ENCODE measurements at places on chromosomes 6 and 20.

GRCh38 chr20:44533928-44534327, 12.1 kb upstream of the SERINC3 start:
- DNase-seq, result no peak

- DNase-seq, result no peak
Measured at GRCh38 chr6:68777956-68778355, 142.9 kb downstream of the ADGRB3 start.

DNA sequence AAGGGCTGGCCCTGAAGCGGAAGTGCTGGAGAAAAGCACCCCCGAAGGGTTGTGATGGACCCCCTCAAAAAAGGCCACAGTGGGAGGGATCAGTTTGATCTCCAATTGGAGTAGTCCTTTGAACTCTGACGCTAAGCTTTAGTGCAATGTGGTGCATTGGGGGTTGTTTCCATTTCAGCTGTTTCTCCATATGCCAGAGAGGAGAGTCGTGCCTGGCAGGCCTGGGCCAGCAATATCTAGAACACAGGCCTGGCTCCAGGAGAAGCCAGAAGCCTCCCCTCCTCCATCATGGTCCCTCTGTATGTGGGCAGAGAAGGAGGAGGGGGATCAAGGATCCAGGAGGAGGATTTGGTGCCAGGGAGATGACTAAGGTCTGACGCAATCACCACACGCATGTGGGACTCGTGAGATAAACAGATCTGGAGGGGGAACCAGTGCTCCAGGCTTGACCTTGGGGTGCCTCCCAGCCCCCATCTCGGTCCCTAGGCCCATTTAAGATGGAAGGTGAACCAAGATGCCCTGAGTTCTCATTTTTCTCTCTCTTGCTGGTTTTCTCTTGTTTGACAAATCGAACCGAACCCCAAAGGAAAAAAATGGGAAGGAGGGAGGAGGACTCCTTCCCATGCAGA, 517.4 kb upstream of the JARID2 start:
- DNase-seq, result no peak

DNA sequence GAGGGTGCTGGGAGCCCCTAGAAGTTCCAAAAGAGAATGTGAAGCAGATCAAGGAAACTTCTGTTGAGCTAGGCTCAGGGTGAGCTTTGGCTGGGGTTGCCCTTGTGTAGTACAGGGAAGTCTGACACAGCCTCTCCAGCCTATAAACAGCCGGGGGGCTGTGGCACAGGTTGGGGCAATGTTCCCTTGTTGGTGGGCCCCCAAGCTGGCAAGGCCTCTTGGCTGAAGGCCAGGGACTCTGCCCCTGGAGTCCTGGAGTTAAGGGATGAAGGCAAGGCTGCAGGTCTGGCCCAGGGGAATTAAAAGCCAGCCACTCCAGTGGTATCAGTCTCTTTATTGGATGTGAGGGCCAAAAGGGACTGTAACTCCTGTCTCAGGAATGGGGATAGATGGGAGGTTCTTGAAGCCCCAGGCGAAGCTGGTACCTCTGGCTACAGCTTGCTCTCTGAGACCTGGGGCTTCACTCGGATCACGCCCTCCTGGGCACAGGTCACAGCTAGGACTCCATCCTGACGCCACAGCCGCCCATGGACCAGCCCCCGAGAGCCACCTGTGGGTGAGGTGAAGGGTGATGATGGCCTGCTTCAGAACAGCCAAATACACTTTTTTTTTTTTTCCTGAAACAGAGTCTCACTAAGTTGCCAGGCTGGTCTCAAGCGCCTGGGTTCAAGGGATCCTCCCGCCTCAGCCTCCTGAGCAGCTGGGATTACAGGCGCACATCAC, 8.0 kb downstream of the SNX21 start:
- DNase-seq, result no peak

- DNase-seq, result no peak
Measured at GRCh38 chr6:23280437-23280836, 711.1 kb downstream of the HDGFL1 start.

- DNase-seq, result no peak
Measured at GRCh38 chr20:33132513-33133372, 35.2 kb upstream of the BPIFA2 start.

DNA sequence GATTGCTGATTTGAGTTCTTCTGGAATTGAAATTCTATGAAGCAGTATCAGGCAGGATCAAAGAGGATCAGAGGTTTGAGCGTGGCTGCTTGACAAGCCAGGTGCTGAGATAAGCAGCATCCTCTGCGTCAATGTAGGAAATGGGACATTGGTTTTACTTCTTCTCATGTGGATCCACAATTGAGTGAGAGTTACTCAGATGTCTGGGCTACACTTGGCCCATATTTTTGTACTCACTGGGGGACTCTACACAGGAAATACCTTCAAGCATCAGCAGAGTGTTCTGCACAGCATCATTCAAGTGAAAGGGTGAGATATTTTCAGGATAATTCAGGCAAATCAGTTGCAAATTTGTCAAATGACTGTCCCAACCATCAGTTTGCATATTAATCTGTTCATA, 613.9 kb upstream of the ARID1B start:
- no peak for DNase-seq

- DNase-seq, result no peak
Measured at GRCh38 chr6:14200047-14200446, 82.5 kb downstream of the CD83 start.

DNA sequence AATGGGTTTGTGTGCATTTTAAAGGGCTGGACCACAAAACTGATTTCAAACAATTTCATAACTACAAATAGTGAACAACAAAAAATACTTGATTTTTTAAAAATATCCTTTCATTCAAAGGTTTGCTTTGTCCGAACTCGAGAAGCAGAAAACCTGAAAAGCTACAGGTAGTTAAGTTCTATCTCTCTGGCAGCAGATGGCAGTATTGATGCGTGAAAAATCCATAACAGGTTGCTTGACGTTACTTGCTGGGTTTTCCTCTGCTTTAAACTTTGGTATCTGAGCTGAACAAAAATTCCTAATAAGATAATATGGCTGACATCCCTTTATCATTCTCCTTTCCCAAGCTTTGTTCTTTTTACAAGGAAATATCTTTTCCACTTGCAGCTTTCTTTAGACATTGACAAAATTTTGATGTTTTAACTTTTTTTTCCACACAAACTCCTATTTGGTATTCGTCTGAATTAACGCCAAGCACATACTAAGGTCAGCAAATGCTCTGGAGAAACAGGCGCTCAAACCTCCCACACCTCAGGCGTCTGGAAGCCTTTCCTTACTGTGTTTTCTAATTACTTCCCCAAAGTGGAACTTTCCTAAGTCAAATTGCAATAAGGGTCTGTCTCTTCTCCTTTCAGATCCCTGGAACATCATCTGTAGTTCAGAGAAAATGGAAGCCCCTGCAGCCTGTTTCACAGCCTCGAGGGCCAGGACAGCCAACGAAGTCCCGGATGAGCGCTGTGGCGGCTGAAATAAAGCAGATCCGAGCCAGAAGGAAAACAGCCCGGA, 50.3 kb upstream of the GFRAL start:
- no peak for DNase-seq

DNA sequence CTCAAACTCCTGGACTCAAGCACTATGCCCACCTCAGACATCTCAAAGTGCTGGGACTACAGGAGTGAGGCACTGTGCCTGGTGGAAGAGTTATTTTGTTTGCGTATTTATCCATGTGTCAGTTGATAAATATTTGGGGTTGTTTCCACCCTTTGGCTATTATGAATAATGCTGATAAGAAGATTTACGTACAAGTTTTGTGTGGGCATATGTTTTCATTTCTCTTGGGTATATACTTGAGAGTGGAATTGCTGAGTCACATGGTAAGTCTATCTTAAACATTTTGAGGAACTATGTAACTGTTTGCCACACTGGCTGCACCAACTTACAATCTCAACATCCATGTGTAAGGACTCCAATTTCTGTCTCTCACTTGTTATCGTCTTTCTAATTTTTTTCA, 200.3 kb downstream of the RNGTT start:
- DNase-seq, result no peak

DNA sequence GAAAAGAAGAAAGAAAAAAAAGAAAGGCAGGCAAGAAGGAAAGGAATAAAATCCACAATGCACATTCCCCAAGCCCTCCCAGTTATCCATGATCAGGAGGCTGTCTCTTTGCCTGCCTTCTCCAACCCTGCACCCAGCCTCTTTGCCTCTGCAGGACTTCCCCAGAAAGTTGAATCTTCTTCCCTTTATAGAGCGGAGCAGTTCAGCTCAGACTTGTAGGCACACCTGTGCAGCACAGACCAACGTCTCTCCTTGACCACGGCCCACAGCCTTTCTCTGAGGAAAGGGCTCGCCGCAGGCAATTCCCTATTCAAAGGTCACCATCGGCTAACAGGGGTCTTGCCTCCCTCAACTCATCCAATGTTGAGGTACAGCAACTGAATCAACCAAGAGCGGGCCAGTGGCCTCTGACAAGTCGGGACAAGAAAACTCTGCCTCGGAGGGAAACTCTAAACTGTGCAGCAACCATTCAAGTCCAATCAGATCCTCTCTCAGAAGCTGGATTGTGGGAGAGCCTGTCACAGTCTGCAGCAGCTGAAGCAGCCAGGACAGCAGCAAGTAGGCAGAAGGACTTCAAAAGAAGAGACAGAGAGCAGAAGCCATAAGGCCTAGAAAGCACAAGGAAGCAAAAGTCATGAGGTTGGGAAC, 529.2 kb upstream of the JARID2 start:
- no peak for DNase-seq

DNA sequence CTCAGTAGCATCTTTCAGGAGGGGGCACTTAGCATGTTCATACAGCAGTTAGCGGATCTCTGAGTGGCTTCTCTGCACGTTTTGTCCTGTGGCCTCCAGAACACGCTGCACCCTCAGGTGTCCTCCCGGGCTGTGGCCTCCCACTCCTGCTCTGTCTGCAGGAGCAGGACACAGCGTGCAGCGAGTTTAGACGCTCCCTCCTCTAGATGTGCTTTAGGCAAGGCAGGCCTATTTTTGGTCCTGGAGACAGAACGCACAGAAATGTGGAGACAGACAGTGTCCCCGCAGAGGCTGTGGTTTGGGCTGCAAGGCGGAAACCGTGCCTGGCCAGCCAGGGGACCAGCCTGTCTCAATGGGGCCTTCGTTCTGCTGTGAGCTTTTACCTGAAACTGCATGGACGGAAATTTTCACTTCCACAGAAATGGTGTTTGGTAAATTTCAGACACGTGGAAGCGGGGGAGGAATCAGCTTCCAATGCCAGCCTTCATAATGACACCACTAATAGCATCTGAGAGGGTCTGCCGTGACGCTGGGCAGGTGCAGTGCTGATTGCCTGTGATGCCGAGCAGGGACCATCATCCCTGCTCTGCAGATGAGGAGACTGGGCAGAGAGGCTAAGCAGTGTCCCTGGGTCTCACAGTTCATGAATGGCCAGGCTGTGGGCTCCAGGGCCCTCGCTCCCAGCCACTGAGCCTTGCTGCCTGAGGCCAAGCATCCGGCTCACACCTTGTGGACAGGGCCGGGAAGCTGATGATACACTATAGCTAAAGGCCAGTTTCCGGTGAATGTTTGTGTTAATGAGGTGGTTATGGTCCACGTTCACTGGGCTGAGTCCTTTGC, 120.9 kb downstream of the SYCP2 start:
- no peak for DNase-seq

DNA sequence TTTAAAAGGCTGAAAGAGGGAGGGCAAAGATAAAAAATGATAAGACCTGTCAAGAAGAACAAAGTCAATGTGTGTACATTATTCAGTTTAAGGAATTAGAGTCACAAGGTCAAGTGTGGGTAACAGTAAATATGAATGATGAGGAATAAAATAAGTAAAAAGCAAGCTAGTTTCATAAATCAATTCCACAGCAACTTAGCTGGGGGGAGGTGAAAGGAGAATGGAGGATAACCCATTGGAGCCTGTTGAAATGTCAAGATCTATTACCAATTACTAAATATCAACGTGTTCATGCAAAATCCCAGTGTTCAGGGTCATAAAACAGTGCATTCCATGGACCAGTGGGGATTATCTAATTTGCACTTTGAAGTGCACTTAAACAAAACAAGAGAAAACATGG, 242.9 kb downstream of the TBX18 start:
- DNase-seq, result no peak

DNA sequence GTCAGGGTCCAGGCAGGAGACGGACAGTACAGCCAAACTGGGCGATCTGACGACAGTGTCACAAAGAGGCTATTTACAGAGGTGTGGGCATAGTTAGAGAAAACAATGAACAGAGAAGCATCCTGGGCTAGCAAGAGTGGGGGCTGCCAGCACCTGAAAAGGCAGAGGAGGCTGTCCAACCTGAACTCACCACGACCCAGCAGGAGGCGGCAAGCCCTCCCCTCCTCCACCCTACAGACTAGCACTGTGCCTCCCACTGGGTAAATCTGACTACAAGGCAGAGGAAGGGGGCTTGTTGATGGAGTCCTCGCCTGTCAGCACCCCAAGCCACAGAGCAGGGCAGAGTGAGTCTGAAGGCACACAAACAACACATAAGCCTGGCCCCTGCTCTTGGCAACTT, 52.8 kb upstream of the CDYL start:
- no peak for DNase-seq

DNA sequence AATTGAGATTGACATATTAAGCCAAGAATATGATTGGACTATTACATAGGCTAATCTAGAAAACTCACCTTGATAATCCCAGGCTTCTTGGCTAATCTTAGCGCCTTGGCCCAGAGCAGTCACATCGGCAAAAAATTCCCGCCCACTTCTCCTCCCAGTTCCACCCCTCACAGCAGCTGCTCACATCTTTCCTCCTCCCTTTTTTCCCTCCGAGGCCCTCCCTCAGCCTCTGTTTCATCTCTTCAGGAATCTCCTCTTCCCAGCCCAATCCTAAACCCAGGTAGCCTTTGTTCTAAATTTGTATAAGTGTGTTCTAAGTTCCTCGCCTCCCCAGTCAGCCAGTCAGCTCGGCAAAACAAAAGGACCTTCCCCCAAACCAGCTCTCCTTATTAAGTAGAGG, 184.3 kb downstream of the PRKN start:
- DNase-seq, result no peak

DNA sequence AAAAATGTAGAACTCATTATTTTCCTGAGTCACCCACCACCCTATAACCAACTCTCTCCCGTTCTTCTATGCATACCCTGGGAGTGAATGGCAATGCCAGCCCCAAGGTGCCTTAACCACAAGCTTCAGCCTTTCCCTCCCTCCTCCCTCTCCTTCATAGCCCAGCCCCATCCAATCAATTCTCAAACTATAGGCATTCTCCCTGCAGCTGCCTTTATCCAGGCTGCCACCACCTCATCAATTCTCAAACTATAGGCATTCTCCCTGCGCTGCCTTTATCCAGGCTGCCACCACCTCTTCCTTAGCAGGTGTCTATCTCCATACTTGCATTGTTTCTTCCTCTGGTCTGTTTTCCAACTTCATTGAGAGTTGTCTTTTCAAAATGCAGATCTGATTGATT, 77.1 kb downstream of the PLEKHG1 start:
- no peak for DNase-seq

- DNase-seq, result no peak
Measured at GRCh38 chr20:1894471-1894950, 696 bp upstream of the SIRPA start.

GRCh38 chr6:150273457-150274309, 95.1 kb upstream of the IYD start:
- DNase-seq, result no peak

GRCh38 chr6:19552076-19552475, 285.1 kb upstream of the ID4 start:
- no peak for DNase-seq

- no peak for DNase-seq
Measured at GRCh38 chr6:122372647-122373046, 26.8 kb upstream of the HSF2 start.

GRCh38 chr6:18102783-18103509, 19.5 kb downstream of the NHLRC1 start:
- no peak for DNase-seq
